ENCODE measurements at places on chromosomes 12 and 14. TPM values are rescaled to one million over a fixed set of nuclear protein-coding genes. Genes with fewer than 3 reads are reported as not detected.

Gene CLEC4E
- total RNA-seq: not detected

Gene PIK3C2G
- total RNA-seq: not detected

Gene C3AR1
- 0.28 TPM for total RNA-seq

Gene LRIG3
- total RNA-seq: 69.8 TPM

Gene EPS8
- 35.0 TPM for total RNA-seq

Gene IL26
- total RNA-seq: not detected

Gene FOXA1
- total RNA-seq: 0.07 TPM

Gene VPS33A
- 16.4 TPM for total RNA-seq

Gene RPS6KA5
- 5.3 TPM for total RNA-seq

Gene CRACR2A
- total RNA-seq: 19.5 TPM

Gene AHNAK2
- total RNA-seq: 91.8 TPM

Gene CD27
- total RNA-seq: not detected

Gene TAS2R8
- total RNA-seq: not detected

Gene PRB3
- total RNA-seq: not detected

Gene GSG1
- total RNA-seq: not detected

Gene NRL
- 0.56 TPM for total RNA-seq

Gene RALGAPA1
- 14.8 TPM for total RNA-seq

Gene NGDN
- total RNA-seq: 51.7 TPM

Gene MGAT4C
- total RNA-seq: not detected

Gene SIX1
- total RNA-seq: 0.73 TPM

Gene CBLN3
- 1.8 TPM for total RNA-seq

Gene PRH2
- total RNA-seq: not detected

Gene KRT85
- under 0.01 TPM for total RNA-seq

Gene TPH2
- 0.14 TPM for total RNA-seq

Gene CLEC1B
- not detected for total RNA-seq

Gene GLS2
- 0.26 TPM for total RNA-seq

Gene RFX4
- total RNA-seq: not detected

Gene RPL10L
- not detected for total RNA-seq

Gene STXBP6
- 0.04 TPM for total RNA-seq

Gene NGB
- not detected for total RNA-seq

Gene SCFD1
- total RNA-seq: 66.4 TPM

Gene SLC5A8
- total RNA-seq: not detected

Gene LYZ
- total RNA-seq: not detected

Gene KIF5A
- under 0.01 TPM for total RNA-seq

Gene GALNT16
- 0.11 TPM for total RNA-seq

Gene EIF2B1
- total RNA-seq: 36.3 TPM

Gene CACNA1C
- total RNA-seq: not detected

Gene C12orf76
- 19.1 TPM for total RNA-seq

Gene PLA2G1B
- total RNA-seq: not detected

Gene RNF212B
- not detected for total RNA-seq

Gene KRT76
- total RNA-seq: not detected

Gene HDAC7
- 50.0 TPM for total RNA-seq

Gene HECTD4
- total RNA-seq: 12.2 TPM

Gene RBP5
- not detected for total RNA-seq

Gene TMPRSS12
- not detected for total RNA-seq

Gene OAS1
- total RNA-seq: 14.2 TPM

Gene RIN3
- 2.7 TPM for total RNA-seq

Gene KLRF1
- total RNA-seq: 0.11 TPM

Gene KRT1
- not detected for total RNA-seq

Gene SYNDIG1L
- total RNA-seq: not detected

Gene ZFHX2
- 0.49 TPM for total RNA-seq

Gene TSPAN19
- total RNA-seq: 0.07 TPM

Gene SERPINA3
- 1.5 TPM for total RNA-seq

Gene HELB
- total RNA-seq: 0.79 TPM

Gene FAM181A
- total RNA-seq: not detected

Gene BHLHE41
- total RNA-seq: 0.26 TPM

Measured in pulmonary artery endothelial cell (primary cell).